BJ (cell line): ENCODE measurements at places on chromosomes 13 and 19. TPM values are rescaled to one million over a fixed set of nuclear protein-coding genes. Genes with fewer than 3 reads are reported as not detected.

DNA sequence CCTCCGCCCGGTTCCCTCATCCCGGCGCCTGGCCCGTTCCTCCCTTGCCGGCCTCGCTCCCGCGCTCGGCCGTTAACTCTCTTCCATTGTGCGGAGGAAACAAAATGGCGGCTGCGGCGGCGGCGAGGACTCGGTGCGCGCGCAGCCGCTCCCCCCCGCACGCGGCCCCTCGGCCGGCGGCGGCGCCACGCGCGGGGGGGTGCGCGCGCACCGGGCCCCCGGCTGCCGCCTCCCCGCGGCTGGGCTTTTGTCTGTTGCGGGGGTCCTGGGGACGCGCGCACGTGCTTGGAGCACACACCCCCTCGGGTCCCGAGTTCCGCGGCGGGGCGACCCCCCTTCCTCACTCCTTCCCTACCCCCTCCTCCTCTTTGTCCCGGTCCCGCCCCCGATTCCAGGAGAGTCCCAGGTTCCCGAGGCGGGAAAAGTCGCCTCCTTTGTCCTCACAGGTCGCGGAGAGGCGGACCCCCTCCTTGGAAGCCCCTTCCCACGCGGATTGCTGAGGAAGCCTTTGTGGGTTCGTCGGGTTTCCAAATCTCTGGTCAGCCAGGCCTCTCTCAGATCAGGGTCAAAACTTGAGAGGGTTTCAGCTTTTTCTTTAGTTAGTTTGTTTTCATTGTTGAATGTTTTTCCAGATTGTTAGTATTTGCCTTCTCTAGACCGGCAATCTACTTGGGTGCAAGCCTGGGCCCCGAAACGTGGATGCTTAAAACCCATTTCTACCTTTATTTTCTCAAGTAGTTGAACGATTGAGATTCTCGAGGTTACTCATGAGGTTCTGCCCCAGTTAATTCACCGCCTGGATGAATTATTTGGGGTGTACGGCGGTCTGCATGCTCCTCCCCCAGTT, 687 bp downstream of the ILF3 start:
- no peak for DNase-seq

- DNase-seq = no peak
Measured at GRCh38 chr19:3738477-3739220, 22.8 kb downstream of the APBA3 start.

- DNase-seq = no peak
Measured at GRCh38 chr19:15447057-15447456, 2.7 kb downstream of the WIZ start.

DNA sequence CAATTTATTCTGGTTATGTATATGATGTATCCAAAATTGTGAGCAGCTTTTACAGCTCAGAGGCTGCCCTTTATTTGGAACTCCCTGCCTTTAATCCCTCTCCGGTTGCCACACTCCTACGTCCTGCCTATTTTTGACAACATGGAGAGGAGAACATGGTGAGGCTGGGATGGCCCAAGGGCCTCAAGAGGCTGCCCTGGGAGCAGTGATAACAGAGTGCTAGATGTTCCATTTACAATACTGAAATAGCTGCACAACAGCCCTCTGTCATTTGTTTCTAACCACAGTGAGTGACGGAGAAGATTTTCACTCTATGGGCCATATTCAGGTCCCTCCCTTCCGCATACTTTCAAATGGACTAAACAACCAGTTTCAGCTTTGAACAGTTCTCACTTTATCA, 33.4 kb downstream of the STARD13 start:
- no peak for DNase-seq

GTF2F2 gene
- 7.9 and 14.6 TPM in 2 replicates for polyA plus RNA-seq

SIAH3 gene
- polyA plus RNA-seq = not detected in 2 replicates

HSD17B14 gene
- polyA plus RNA-seq = 7.4 and 7.6 TPM in 2 replicates

DNA sequence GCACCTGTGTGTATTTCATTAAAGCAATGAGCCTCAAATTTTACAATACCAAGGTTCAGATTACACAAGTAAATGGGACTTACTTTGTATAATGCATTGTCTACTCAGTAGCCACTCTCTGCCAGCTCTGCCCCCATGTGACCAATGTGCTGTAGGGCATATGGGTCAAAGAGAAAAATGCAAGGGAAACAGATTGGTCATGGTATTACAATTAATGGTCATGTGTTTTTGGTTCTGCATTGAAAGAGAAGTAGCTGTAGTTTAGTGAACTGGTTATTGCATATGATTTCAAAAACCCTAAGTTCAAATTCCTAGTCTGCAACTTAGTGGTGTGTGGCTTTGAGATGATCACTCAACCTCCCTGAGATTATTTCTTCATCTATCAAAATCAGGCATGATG, 545.4 kb downstream of the SUCLA2 start:
- no peak for DNase-seq

ZNF585A gene
- 8.2 and 10.4 TPM in 2 replicates for polyA plus RNA-seq

PPP1R13L gene
- polyA plus RNA-seq = 5.4 and 12.3 TPM in 2 replicates

DNA sequence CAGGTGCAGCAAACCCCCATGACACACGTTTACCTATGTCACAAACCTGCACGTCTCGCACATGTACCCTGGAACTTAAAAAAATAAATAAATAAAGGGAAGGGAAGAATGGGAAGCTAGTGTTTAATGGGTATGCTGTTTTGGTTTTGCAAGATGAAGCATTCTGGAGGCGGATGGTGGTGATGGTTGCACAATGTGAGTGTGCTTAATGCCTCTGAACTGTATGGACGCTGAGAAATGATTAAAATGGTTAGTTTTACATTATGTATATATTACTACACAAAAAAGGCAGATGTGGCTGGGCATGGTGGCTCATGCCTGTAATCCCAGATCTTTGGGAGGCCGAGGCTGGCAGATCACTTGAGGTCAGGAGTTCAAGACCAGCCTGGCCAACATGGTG, 17.8 kb downstream of the NFILZ start:
- no peak for DNase-seq

GRCh38 chr19:47549261-47549862, 23.6 kb downstream of the ZNF541 start:
- DNase-seq = no peak

DNA sequence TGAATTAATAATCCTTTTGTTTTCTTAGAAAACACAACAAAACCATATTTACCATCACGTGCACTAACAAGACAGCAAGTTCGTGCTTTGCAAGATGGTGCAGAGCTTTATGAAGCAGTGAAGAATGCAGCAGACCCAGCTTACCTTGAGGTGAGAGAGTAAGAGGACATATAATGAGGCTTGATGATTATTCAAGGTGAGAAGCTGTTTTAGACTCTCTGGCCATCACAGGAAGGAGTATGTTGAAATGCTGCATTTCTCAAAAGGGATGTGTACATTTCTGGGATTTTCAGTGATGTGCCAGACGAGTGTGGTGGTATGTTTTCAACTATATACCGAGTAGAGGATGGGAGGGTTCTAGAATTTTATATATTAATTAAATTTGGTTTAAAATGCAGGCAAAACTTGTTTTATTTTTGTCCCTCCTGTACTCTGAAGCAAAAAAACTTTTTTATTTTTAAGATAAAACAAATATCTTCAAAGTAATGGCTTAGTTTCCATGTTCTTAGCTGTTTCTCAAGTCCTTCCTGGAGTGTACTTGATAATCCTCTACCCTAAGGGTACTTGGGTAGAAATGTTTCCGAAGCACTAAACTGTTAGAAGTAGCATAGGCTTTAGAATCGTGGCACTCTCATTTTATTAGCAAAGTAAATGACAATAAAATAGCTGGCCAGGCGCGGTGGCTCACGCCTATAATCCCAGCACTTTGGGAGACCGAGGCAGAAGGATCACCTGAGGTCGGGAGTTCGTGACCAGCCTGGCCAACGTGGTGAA, 51.1 kb downstream of the N4BP2L1 start:
- DNase-seq = no peak

- DNase-seq = no peak
Measured at GRCh38 chr13:39779337-39780265, 124.1 kb downstream of the COG6 start.

AMH gene
- 0.59 and 0.66 TPM in 2 replicates for polyA plus RNA-seq

DNA sequence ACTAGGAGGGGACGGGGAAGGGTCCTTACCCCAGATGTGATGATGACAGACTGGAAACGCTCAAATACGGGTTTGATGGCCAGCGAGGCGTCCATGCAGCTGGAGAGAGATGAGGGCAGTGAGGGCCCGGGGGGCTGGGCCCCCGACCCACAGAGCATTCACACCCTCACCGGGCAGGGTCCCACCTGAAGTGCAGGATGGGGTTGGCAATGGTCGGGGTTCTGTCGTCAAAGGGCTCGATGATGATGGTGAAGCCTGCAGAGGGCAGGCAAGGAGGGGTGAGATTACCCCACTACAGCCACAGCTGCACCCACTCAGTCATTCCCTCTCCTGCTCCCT, 13.0 kb downstream of the ERCC2 start:
- no peak for DNase-seq

- no peak for DNase-seq
Measured at GRCh38 chr13:72458701-72459100, 268.7 kb downstream of the MZT1 start.

DNA sequence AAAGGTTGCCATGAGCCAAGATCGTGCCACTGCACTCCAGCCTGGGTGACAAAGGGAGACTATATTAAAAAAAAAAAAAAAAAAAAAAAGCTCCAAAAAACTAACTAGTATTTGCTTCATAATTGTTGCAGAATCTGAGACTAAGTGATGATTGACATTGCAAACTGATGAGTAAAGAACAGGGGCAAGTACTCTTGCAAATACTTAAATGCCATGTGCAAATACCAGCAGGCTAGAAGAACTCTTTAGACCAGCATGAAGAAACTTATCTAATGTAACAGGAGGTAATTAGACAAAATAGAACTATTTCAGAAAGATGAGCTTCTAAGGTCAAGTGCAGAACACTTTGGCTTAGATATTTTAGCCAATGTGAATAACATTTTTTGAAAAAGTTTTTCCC, 1368.1 kb downstream of the EFNB2 start:
- DNase-seq = no peak

DNA sequence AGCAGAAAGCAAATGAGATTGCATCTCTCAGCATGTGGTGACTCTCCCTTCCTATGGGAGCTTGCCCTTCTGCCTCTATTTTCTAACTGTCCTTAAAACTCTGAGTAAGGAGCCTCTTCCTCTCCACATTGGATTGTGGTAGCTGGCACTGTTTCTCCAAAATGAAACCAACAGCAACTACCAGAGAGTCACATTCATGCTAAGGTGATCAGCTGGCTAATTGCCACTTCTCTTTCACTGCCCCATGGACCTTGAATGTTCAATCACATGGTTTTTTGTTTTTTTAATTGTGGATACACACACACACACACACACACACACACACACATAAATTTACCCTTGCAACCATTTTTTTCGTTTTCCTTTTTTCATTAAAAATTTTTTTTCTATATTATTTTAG, 154.7 kb upstream of the TSC22D1 start:
- no peak for DNase-seq

GRCh38 chr13:112741185-112741755, 51.4 kb downstream of the ATP11A start:
- no peak for DNase-seq

- DNase-seq = no peak
Measured at GRCh38 chr13:27293873-27294515, 23.4 kb downstream of the RASL11A start.

DNA sequence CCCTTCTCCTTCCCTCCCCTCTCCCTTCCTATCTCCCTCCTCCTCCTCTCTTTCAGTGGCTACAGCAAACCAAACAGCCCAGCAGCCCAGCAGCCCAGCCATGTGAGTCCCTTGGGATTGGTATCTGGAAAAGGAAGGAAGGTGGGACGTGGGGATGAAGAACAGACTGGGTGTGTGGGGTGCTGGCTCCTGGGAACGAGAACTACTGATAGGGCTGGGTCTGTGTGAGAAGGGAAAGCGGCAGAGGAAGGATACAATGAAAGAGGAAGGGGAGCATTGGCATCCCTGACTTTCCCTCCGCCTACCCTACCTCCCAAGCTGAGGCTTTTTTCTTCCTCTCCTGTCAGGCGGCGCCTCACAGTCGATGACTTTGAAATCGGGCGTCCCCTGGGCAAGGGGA, 863 bp downstream of the AURKC start:
- DNase-seq = no peak

FXYD3 gene
- polyA plus RNA-seq = not detected in 2 replicates

DNA sequence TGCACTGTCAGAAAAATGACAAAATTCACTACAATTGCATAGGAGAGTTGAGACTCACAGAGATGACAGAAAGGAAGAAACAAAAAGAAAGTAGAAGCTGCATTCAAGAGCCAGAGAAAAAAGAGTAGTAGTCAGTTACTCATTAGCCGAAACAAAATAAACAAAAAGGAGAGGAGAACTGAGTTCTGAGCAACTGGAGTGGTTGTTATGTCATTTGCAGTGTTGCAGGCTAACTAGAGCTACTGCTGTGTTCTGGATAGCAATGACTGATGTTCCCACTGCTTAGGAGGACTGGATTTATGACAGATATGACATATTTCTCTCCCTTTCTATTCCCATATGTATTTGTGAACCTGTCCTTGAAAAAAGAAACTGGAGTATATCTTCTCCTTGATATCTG, 482.6 kb downstream of the RFC3 start:
- DNase-seq = no peak

GRCh38 chr13:43786766-43787517, at the start of gene ENOX1:
Gene ENOX1, minus strand, starts transcription at chr13:43786972.
- DNase-seq = no peak

DNA sequence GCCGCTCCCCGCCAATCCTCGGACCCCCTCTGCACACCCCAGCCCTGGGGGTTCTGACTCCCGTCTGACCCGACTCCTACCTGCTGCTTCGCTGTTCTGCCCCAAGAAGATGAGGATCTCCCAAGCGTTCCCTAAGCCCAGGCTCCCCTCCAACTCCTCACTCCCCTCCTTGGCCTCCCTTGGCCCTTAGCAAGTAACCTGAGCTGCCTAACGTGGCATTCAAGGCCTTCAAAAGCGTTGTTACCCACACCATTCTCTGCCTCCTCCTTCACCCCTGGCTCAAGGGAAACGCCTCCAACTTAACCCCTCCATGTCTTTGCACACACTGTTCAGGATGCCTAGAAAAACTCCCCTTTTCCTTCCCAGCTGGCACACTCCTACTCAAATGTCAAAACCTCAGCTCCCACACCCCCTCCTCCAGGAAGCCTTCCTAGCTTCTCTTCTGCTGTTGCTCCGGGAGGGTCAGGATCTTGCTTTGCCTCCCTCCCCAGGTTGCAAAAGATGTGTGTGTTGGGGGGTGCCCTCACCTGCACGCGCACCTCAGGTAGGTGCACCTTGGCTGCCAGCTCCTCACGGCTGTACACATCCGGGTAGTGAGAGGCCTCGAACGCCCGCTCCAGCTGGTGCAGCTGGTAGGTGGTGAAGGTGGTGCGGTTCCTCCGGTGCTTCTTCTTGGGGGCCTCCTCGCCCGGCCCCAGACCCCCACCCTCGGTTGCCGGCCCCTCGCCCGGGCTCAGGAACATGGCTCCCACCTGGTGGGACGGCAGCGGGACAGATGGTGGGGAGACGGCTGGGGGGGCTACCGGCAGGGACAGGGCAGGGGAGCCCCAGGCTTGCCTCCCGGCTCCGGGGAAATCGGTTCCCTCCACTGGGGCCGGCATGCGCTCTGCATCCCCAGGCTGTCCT, 775 bp downstream of the RAX2 start:
- no peak for DNase-seq

ANGPTL8 gene
- polyA plus RNA-seq = not detected in 2 replicates

ZNF846 gene
- 3.6 and 7.7 TPM in 2 replicates for polyA plus RNA-seq
